Amniotic epithelial cell (primary cell): ENCODE measurements at places on chromosomes 12 and 14.

GRCh38 chr12:118359541-118359915 lies 13.2 kb downstream of the TAOK3 start:
- no peak for DNase-seq

DNA sequence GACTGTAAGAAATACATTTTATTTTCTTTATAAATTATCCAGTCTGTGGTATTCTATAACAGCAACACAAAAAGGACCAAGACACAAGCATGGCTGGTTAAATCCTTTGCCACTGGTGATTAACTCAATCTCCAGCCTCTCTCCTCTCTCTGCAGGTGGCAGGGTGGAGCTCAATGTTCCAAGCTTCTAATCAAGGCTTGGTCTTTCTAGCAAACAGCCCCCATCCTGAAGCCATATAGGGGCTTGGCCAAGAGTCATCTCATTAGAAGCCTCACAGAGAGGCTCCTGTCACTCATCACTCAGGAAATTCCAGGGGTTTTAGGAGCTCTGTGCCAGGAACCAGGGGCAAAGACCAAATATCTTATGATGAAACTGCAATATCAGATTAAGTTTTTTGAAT lies 12.0 kb downstream of the C12orf75 start:
- DNase-seq, result no peak

- DNase-seq, result no peak
Observed at GRCh38 chr14:61774861-61775260, 12.6 kb downstream of the SNAPC1 start.

DNA sequence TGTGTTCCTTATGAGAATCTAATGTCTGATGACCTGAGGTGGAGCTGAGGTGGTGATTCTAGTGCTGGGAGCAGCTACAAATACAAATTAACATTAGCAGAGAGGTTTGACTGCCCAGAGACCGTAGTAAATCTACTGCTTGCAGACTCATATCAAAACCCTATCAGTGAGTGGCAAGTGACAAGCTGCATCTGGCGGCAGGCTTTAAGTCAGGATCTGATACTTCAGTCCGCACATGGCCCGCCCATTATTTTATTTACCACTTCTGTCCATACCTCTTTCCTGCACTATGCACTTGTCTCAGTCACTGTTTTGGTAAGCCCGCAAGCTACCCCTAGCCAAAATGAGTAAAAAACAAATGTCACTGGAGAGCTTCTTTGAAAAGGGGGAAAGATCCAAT lies 11.4 kb downstream of the CEP128 start:
- no peak for DNase-seq

GRCh38 chr12:31019561-31019960 lies 54.1 kb upstream of the DDX11 start:
- DNase-seq, result no peak

GRCh38 chr14:60865378-60866127 lies 115.3 kb downstream of the TRMT5 start:
- peak; percentile 15 for DNase-seq

- DNase-seq, result peak; percentile 99
Observed at GRCh38 chr14:74619672-74620131, 7.7 kb upstream of the LTBP2 start.

- no peak for DNase-seq
Observed at GRCh38 chr14:77195766-77196165, 14.2 kb downstream of the TMEM63C start.

DNA sequence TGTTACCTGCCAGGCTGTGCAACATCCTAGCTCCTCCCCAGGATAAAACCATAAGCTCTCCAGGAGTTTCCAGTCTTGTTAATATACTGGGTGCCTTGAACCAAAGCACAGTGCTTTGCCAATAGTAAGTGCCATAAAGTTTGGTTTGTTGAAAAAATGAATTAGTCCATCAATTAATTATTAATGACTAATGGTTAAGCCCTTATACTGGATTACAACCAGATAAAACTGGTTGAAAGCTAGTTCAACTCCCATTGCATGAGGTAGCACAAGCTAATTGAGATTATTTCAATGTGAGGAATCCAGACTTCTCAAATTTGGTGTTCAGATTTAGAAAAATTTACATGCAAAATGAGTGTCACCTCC lies 1.6 kb upstream of the KRT3 start:
- DNase-seq, result no peak

DNA sequence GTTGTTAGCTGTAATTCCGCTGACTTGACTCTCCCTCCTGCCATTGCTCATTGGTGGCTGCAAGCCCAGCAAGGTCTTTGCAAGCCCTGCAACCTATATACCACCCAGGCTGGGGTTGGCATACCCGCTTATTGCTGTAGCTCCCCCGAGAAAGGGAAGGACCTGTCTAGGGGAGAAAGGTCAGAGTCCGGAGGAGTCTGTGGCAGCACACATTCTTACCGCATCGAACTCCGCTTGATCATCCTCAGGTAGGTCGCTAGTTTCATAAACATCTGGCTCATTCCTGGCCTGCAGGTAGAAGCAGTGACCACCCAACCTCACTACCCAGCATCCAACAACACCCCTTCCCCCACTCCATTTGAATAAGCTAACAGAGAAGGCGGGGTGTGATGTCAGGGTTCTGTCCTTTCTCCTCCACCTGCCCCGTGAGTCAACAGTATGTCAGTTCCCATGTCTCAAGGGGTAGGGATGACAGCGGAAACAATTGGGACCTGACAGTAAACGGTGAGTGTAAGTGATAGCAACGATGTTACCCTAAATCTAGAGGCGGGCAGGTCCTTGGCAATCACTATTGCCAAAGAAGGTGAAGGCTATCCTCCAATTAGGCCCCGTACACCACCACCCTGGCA lies 1.1 kb downstream of the DCTN2 start:
- no peak for DNase-seq

DNA sequence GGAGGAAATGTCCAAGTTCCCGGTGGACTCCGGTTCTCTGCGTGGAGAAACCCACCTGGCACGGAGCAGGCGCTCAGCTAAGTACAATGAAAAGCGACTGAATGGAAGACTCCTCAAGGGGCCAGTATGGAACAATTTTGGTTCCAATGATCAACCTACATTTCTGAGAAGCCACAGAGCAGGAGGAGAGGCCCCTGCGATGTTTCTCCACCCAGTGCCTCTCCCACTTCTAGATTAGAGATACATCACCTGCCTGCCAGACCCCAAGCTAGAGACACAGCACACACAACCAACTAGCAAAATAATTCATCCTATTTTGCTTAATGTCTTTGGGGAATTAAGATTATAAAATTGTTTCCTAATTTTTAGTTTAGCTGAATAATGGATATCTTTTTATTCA lies 38.8 kb downstream of the ATG14 start:
- DNase-seq, result no peak

- DNase-seq, result peak; percentile 69
Observed at GRCh38 chr14:32635061-32635719, 303.5 kb upstream of the NPAS3 start.

GRCh38 chr12:90036637-90037036 lies 328.0 kb upstream of the ATP2B1 start:
- no peak for DNase-seq

GRCh38 chr12:120835657-120836056 lies 68.5 kb downstream of the SPPL3 start:
- no peak for DNase-seq

GRCh38 chr12:106015646-106016045 lies 123.1 kb downstream of the NUAK1 start:
- DNase-seq, result no peak

DNA sequence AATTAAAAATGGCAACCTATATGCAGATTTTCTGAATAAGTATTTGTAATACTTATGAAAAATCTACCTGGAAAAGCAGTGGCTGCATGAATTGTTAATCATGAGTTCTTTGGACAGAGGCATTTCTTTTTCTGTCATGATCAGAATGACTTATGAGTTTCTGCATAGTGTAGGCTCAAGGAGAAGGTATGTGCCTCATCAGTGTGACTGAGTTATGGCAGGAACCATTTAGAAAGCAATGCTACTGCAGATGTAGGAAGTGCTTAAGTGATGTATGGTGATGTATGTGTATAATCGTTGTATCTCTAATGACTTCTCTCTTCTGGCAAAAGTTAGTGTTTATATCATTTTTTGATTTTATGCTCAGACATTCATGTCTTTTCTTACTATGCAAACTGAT lies 816.4 kb upstream of the FBXO33 start:
- DNase-seq, result no peak

- no peak for DNase-seq
Observed at GRCh38 chr12:96150442-96150841, 43.7 kb upstream of the ELK3 start.

DNA sequence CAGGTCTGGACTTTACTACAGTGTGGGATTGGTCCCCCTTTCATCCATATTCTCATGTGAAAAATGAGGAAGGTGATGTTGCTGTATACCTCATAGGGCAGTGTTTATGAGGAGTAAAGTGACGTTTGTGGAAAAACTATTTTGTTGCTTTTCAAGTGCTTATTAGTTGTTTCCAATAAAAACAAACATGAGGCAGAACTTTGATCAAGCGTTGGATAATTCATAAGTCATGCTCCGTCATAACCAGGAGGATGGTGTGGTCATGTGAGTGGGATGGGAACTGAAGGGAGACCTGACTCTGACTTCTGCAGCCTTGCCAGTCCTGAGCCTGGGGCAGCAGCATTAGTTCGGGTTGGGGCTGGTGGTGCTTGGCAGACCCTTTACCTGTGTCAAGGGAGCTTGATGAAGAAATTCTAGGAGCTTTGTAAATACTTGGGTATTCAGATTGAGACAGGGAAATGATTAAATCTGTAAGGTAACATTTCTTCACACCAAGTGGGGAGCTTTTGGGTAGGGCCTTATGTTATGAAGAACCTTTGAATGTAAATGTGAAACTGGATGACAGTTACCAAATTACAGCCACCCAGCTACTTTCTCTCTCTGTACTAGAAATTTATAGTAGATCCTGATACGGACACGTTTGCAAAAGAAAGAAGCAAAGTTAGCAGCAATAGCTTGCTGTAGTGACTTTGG lies 462.4 kb upstream of the RGS6 start:
- DNase-seq, result no peak

- peak; percentile 17 for DNase-seq
Observed at GRCh38 chr12:107568718-107569117, 116.9 kb upstream of the PWP1 start.

DNA sequence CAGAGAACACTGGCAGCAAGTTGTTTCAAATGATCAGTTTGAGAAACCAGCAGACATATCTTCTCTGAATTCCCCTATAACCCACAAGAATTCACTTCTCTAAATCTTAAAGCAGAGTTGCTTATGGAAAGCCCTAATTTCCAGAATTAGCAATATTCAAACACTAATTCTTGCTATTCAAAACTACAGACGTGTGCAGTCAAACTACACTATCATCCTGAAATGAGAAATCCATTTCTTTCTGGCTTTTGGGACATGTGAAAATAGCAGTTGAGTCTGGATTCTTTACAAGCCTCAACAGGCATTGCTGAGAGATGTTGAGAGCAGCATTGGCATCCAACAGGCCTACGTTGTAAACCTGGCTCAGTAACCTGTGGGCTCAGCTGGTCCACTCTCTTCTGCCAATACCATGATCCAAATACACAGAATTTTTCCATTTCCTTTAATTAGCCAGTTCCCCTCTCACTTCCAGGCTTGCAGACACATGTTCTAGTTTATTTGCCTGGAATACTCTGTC lies 74.6 kb upstream of the TMTC1 start:
- no peak for DNase-seq

GRCh38 chr12:51926718-51927117 lies 19.4 kb downstream of the ACVRL1 start:
- DNase-seq, result peak; percentile 49

- DNase-seq, result peak; percentile 42
Observed at GRCh38 chr14:21498540-21499526, 12.3 kb downstream of the METTL3 start.

- DNase-seq, result no peak
Observed at GRCh38 chr12:100031836-100032235, 47.1 kb upstream of the ANKS1B start.

GRCh38 chr14:36513451-36514277 lies 6.4 kb downstream of the NKX2-1 start:
- no peak for DNase-seq

DNA sequence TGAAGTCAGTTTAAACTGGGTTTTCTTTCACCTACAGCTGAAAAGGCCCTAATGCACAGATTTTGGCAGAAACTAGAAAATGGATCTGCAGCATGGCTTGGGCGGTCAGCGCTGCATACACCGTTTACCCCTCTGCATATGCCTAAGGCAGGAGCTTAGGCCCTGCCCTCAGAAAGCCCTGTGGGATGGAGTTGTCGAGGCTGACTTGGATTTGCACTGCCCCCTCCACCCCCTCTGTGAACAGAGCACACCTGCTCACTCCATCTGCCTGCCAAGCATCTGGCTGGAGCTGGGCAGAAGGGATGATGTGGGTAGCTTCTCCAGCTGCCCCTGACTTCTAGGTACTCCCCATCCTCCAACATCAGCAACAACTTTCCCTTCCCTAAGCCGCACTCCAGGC lies 41.9 kb downstream of the TTC7B start:
- no peak for DNase-seq

- peak; percentile 12 for DNase-seq
Observed at GRCh38 chr12:89259821-89260220, 92.5 kb downstream of the DUSP6 start.

DNA sequence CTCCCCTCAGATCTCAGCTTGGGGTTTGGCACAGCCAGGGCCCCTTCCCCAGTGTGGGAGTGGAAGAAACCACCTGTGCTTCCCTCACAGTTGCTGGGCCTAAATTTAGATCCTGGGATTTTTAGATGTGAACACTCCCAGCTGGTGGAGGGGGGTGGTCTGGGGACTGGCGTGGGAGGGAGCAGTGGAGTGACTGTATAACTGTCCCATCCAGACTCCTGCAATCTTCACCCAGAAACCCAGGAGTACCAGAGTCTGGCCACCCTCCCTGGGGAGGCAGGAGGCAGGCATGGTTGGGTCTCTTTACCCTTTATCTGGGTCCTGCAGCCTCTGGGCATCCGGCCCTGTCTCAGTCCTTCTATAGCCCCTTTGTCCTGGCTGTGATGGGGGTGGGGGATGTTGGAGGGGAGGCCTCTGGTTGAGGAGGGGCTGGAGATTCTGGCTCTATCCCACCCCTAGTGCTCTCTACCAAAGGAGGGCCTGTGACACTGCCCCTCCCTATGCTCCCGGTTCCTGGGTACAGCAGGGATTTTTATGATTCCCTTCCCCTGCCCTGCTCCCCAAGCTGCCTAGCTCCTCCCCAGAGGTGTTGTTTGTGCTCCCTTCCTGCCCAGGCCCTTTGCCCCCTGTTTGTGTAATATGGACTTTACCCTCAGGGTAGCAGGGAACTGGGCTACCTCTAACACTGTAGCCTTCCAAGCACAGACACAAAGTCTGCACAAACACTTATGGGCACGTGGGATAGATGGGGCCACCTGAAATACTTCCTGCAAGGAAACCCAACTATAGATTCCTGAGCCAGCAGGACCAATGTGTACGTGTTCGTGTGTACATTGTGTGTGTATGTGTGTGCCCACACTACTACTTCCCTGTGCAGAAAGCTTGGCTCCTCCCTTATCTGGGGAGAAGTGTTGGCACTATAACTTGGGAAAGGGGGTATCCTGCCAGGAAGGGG lies 1.7 kb downstream of the ERBB3 start:
- no peak for DNase-seq

DNA sequence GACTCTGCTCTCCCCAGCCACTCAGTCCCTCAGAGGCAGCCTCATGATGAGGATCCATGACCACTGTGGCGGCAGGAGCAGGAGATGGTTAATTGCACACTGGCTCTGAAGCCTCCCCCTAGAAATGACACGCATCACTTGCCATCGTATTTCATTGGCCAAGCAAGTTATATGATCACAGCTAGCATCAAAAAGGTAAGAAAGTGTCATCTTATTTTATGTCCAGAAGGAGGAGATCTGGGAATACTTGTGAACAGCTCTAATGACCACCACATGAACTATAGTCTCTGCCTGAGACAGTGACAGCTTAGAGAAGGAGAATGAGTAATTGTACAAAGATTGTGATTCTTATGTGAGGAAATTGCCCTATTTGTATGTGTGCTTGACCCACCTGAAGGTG lies 363.4 kb downstream of the NUAK1 start:
- peak; percentile 61 for DNase-seq

GRCh38 chr12:93425736-93426411 lies 15.9 kb downstream of the UBE2N start:
- no peak for DNase-seq
